8988T (cell line): ENCODE measurements at places on chromosomes 4 and X.
A peak's percentile ranks its signal among the peaks of the same experiment; 100 is the strongest.

- no peak for DNase-seq
Observed at GRCh38 chr4:145785391-145786008, 105.6 kb downstream of the C4orf51 start.

DNA sequence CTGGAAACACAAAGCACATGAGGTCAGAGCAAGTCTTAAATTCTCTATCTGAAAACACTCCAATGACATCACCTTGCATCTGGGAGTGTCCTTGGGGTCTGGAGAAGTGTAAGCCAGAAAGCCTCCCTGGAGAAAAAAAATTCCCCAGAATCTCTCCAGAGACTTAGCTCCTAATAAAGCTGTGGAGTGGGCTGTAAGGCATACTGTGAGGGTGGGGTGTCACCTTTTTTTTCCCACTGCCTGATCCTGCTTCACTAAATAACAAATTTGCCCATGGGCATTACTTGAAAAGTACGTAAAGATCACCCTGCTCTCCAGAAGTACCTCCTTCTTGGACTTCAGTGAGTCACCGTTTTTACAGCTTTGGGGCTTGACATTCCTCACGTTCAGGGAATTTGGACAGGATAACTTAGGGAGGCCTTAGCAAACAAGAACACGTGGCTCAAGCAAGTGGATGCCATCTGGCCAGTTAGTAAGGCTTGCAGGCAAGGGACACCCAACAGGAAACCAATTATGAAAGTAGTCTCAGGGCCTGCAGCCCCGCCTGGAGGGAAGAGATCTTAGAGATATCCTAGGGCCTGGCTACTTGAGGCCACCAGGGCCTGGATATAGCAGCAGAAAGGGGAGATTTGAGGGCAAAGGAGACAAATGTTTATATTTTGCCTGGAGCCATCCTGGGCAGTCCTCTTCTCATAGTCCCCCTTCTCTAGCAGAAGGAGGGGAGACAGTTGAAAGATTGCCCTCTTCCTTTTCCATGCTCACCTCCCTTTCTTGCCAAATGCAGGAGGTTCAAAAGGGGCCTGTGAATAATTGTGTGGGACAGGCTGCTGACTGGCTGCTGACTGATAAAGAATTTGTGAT, 60.1 kb upstream of the PLAC1 start:
- DNase-seq = peak; percentile 22

DNA sequence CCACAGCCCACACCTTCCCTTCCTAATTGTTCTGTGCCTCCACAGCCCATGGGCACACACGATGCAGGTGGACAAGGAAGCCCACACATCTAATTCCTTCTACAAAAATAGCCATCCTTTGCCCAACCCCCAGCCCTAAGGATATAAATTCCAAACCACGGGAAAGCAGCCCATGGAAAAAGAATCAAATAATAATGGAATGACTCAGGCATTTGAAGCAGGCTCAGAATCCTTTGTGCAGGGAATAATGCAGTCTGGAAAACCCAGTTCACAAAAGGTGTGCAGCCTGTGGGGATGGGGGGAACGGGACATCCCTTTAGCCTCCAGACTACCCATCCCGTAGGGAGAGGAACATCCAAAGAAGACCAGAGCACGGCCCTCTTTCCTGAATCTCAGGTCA, 342.3 kb upstream of the GALNT7 start:
- DNase-seq = no peak

DNA sequence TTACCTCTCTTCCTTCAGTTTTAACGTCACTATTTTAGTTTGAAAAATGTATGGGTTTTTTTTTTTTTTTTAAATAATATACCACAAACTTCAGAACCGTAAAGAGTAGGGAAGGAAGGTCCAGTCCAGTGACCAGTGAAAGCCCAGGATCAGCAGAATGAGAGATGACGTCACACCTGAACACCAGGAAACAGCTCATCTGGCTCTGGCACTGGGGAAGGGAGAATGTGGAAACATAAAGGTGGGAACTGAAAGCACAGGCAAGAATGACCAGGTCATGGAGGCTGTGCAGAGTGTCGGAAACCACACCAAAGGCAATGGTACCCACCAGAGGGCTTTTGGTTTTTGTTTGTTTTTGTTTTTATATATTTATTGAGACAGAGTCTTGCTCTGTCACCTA, 141.2 kb downstream of the DHX15 start:
- DNase-seq = no peak
